Activated T-helper 2 cell treated with anti-CD3 and anti-CD28 coated beads, Interferon-gamma antibody, Interleukin-2, Interleukin-4, amounts not matched to agents 10 μg/mL and 5 μg/mL and 100 μg/mL, durations not matched to agents 14 hours and 24 hours and 36 hours (primary cell): ENCODE measurements at places on chromosomes 1 and 21. TPM values are rescaled to one million over a fixed set of nuclear protein-coding genes. Genes with fewer than 3 reads are reported as not detected.

GRCh38 chr1:3016641-3017439 lies 4.4 kb upstream of the ACTRT2 start:
- no peak for DNase-seq

DNA sequence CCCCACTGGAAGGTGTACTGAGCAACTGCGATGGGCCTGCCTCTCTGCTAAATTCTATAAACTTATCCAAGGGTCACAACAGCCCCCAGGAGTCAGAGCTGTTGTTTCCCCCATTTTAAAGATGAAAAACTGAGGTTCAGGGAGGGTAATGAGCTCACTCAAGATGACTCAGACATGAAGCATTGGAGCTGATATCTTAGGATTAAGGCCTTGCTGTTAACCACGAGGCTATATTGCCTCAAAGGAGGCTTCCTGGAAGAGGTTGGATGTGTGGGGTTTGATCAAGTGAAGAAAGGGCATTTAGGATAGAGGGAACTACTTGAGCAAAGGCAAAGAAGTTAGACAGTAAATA lies 6.7 kb downstream of the LDLRAP1 start:
- no peak for DNase-seq

The CD84 gene
- total RNA-seq: 14.1 and 14.9 TPM in 2 replicates

- DNase-seq: no peak
Measured at GRCh38 chr1:226586650-226587422, 38.3 kb downstream of the STUM start.

The KCNQ4 gene
- 0.57 and 0.78 TPM in 2 replicates for total RNA-seq

The TFF1 gene
- total RNA-seq: 0.48 and 0.51 TPM in 2 replicates

DNA sequence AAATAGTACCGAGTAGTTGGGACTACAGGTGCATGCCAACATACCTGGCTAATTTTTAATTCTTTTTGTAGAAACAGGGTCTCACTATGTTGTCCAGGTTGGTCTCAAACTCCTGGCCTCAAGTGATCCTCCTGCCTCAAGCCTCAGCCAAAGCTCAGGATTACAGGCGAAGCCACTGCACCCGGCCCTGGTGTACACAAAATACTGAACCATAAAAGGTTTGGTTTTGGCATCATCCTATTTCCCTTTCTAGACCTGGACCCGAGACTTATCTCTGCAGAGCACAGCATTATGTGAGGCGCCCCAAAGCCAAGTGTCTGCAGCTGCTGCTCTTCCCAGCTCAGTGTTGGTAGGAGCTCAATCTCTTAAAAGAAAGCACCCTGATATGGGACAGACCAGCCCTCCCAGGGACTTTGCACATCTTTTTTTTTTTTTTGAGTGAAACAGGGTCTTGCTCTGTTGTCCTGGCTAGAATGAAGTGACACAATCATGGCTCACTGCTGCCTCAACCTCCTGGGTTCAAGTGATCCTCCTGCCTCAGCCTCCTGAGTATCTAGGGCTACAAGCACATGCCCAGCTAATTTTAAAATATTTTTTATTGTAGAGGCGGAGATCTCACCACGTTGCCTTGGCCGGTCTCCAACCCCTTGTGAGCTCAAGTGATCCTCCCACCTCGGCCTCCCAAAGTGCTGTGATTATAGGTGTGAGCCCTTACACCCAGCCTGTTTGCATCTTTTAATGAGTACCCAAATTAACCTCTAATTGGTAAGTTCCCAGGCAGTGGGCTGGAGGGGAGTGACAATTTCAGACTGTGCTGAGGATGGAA lies 20.4 kb downstream of the TEX35 start:
- DNase-seq: no peak

The MIXL1 gene
- 0.39 TPM in 1 of 2 replicates, not detected in the other for total RNA-seq

The SPRR2B gene
- total RNA-seq: not detected in 2 replicates

The C1orf116 gene
- not detected in 2 replicates for total RNA-seq

- no peak for DNase-seq
Measured at GRCh38 chr1:205917466-205918238, 25.6 kb downstream of the SLC26A9 start.

DNA sequence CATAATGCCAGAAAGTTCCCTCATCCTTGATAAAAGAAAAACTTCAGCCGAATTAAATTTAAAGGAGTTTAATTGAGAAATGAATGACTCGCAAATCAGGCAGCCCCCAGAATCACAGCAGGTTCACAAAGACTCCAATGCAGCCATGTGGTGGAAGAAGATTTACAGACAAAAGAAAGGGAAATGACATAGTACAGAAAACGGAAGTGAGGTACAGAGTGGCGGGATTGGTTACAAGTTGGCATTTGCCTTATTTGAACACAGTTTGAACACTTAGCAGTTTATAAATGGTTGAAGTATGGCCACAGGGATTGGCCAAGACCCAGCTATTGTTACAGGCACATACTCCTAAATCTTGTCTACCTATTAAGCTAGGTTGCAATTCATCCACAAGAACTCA lies 46.6 kb downstream of the HIVEP3 start:
- DNase-seq: no peak

DNA sequence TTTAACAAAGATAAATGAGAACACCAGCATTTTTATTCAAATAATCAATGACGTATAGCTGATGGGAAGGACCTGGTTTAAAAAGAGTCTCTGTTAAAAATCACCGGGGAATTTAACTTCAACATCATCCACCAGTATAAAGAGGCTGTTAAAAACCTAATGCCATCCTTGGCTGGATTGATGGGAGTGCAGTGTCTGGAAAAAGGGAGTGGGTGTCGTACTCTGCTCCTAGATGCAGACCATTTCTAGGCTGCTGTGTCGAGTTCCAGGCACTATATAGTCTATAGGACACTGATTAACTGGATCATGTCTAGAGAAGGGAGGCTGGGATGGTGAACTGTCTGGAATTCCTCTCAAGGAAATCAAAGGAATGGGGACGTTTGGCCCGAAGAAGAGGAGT lies 36.1 kb downstream of the DDX20 start:
- no peak for DNase-seq

The DOP1B gene
- total RNA-seq: 14.6 and 16.0 TPM in 2 replicates

The VHLL gene
- not detected in 2 replicates for total RNA-seq

GRCh38 chr1:224259986-224260385 lies 70.0 kb downstream of the NVL start:
- DNase-seq: no peak

- DNase-seq: no peak
Measured at GRCh38 chr1:239228451-239228850, 157.9 kb upstream of the CHRM3 start.

DNA sequence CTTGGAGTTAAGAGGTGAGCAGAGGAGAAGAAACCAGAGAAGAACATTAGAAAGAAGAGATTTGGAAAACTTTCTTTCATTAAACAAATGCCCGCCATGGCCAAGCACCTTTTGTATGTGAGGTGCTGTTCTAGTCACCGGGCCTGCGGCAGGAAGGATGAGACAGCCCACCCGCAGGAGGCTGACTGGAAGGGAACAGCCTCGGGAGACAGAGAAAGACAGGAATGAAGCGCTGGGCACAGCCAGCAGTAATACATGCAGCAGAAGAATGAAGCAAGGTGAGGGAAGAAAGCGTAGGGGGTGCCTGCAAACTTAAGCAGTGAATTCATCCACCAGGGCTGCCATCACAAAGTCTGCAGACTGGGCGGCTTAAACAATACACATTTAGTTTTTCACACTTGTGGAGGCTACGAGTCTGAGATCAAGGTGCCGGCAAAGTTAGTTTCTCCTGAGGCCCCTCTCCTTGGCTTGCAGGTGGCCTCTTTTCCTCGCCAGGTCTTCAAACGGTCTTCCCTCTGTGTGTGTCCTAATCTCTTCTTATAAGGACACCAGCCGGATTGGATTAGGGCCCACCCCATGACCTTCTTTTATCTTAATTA lies 188.1 kb downstream of the PSMG1 start:
- DNase-seq: no peak

- no peak for DNase-seq
Measured at GRCh38 chr1:55825461-55825860, 610.3 kb upstream of the USP24 start.

DNA sequence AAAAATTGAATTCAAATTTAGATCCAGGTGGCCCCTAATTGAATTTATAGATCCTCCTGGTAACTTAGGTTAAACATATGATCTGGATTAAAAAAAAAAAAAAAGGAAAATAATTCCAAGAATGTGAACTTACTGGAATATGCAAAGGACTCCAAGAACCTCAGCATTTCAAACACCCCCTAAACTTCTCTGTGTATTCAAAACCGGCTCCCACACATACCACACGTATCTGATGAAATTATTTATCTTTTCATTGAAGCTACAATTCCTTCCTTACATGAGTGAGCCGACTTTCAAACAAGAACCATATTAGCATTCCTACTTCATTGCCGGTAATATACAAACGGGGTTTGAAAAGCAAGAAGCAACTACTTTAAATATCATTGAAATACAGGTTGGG lies 61.4 kb upstream of the FMN2 start:
- no peak for DNase-seq

DNA sequence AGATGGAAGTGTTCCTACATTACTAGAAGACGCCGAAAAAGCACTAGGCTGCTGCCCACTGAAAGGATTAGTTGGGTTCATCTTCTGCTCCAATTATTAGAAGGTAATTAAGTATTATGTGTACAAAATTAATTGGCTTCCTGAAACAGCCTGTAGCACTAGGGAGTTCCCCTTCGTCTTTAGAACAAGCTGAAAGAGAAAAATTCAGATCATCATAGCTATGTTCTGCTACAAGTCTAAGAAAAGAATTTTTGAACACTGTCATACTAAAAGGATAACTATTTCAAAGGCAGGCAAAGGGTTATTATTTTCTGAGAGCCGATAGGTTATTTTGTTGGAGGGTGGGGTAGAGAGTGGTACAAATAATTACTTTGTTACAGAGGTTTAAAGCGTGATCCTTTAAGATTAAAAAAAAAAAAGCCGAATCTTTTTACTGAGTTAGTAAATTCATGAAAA lies at the start of gene MCM3AP:
MCM3AP (minus strand) TSS at position 406 of the 456 bp plus-strand sequence; CDS start at position 81, 325 bp downstream.
- no peak for DNase-seq

DNA sequence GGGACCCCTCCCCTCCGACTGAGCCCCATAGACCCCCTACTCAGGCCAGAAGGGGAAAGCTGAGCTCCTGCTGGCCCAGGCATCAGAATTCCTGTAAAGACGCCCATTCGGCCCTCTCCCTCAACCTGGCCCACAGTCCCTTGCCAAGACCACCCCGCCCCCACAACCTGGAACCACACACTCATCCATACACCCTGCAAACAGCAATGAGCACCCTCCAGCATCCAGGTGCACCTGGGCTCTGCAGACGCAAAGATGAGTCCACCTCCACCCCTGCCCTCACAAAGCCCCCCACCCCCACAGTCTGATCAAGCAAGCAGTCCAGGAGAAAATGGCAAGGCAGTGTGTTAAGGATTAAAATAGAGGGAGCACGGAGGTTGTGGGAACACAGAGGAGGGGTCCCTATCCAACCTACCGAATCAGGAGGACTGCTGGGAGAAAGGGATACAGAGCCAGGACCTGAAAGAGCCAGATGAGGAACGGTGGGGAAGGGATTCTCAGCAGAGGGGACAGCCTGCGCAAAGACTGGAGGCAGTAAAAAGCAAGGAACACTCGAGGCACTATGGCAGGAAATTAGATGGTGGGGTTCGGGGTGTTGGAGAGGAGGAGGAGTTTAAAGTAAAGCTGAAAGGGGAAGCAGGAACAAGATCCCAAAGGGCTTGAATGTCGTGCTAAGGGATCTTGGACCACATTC lies 67.3 kb upstream of the LAPTM5 start:
- no peak for DNase-seq

GRCh38 chr1:46134660-46135331 lies 2.4 kb upstream of the PIK3R3 start:
- DNase-seq: no peak

The ZNF683 gene
- not detected in 2 replicates for total RNA-seq

DNA sequence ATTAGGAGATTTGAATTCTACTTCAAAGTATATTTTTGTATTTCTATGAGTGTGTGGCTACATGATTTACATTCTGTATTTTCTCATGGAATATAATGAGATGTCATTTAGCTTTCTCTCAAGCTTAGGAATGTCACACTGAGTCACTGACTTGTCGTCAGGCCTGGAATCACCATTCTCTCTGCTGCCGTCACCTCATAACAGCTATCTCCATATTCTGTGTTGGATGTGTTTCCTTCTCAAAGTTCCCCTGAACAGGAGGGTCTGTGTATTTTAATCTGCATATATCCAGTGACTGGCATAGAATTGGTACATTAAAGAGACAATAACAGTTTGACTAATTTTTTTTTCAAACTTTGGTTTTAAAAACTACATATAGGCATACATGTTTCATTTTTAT lies 35.9 kb downstream of the LYPLAL1 start:
- no peak for DNase-seq

GRCh38 chr1:185401019-185401418 lies 84.0 kb upstream of the IVNS1ABP start:
- no peak for DNase-seq

GRCh38 chr1:98203466-98203865 lies 282.6 kb upstream of the DPYD start:
- no peak for DNase-seq

DNA sequence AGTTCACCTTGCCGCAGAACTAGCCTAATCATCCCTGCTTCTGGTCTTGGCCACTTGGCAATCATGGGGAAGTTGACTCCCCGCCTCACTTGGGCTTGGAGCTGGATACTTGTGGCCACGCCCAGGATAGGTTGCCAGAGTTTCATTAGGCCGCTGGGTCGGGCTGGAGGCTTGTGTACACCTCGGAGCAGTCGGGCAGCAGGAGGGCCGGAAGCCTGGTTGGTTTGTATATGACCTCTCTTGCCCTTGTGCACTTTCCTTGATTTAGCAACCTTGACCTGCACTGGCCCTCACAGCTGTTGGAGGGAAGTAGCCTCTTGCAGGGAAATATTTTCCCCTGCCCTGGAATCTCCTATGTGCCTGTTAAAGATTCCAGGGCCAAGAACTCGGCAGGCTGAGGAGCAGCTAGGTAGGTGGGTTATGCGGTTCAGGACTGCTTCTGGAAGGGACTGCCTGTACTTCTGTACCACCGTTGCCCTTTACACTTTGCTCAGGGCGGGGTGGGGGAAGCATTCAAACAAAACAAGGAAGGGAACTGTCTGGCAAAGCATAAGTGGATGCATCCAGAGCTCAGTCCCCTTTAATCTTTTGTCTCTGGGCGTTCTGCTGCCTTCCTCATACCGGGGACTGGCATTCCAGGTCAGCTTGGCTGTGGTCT lies 83.5 kb downstream of the UCK2 start:
- DNase-seq: no peak

GRCh38 chr1:88661951-88662699 lies 21.9 kb upstream of the PKN2 start:
- no peak for DNase-seq
